Right lobe of liver (tissue), 6 donors: ENCODE measurements at places on chromosomes 2 and 18. TPM values are rescaled to one million over a fixed set of nuclear protein-coding genes. Genes with fewer than 3 reads are reported as not detected.

DNA sequence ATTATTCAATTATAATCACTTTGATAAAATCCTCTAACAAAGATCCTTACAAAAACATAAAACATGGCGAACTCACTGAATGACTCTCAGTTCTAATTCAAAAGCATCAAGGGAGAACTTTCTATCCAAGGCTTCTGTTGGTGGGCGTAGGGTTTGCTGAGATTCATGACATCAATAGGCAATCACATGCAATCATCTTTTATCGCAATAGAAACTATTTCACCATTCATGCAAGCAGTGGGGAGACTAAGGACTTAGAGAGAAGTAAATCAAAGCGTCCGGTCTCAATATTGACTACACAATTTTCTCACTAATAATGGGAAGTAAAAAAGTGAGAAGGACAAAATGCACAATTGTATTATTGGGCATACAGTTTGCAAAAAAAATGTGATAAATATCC lies 168.7 kb downstream of the SCG2 start:
- H3K4me1 ChIP-seq: no peaks in the 10 kb centered on the region
- no peaks in the 10 kb centered on the region for H3K27me3 ChIP-seq
- DNase-seq: no peak
- H3K4me3 ChIP-seq: no peak overlapping the region

DNA sequence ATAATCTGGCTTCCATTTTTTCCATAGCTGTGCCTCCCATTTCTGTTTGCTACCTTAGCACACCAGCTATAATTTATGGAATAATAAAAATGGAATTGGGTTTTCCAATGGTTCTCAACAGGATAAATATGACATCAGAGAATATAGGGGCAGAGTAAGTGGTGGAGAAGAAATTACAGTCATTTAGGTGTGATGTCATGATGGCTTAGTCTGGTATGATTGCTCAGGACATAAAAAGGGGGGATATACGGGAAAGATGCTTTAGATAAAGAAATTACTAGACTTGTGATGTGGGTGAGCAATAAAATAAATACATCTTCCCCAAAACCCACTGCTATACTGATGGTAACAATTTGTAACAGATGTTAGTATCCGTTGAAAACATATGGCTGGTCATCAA lies 21.6 kb upstream of the KIF5C start:
- no peaks in the 10 kb centered on the region for H3K36me3 ChIP-seq
- no peaks in the 10 kb centered on the region for H3K4me1 ChIP-seq
- H3K27me3 ChIP-seq: no peaks in the 10 kb centered on the region
- H3K4me3 ChIP-seq: no peak overlapping the region
- DNase-seq: no peak

DNA sequence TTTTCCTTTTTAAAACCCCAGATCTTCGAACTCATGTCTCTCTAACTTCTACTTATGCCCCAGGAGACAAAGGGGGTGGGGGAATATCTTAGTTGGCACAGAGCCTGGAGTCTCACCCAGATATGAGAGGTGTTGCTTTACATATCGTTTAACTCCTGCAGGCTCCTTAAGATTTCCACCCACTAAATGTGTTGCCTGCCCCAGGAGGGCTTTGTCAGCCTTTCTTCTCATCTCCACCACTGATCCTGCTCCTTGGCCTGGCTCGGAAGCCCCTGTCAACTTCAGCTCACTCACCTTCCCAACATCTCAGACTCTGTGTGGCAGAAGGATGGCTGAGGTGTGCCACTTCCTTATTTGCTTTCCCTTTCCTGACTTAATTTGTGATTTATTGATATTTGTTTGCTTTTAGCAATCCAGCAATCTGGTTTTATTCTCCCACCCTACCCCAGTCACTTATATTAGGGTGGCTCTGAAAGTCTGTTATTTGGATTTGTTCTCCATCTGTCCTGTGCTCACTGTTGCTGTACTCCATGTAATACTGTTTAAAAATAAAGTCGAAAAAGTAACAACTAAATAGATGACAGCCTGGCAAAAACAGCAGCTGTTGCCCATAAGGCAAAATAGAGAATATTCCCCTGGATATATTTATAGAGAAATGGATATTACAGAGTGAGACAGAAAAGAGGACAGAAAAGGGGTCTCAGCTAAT lies 200.6 kb downstream of the ZBTB7C start:
- DNase-seq: no peak
- H3K36me3 ChIP-seq: no peaks in the 10 kb centered on the region
- no peaks in the 10 kb centered on the region for H3K27me3 ChIP-seq
- H3K27ac ChIP-seq: no peak overlapping the region
- no peak overlapping the region for H3K4me3 ChIP-seq
- H3K4me1 ChIP-seq: no peaks in the 10 kb centered on the region

The ITGAV gene
- total RNA-seq: 16.3 TPM

The MRO gene
- 2.3 TPM for total RNA-seq
